ENCODE measurements at places on chromosomes 7 and 10. TPM values are rescaled to one million over a fixed set of nuclear protein-coding genes. Genes with fewer than 3 reads are reported as not detected.

TMEM229A gene
- total RNA-seq, result not detected

DNA sequence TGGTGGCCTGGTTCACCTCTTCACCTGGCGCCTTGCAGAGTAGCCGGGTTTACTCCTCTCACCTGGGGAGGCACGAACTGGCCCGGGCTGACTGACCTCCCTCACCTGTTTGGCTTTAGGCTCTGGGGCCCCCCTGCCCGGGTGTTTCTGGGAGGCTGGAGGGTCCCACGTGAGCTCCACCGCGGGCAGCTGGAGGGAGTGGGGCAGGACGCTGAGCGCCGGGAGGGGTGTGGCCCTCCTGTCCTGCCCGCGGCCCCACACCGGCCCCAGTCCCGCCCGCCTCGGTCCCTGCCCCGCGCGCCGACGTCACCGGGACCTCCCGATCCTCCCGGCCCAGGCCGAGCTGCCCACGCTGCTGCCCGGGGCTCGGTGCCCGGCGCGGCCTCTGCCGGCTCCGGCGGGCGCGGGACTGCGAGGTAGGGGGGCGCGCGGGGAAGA lies at the start of gene AMZ1:
Gene AMZ1 (plus strand): TSS at position 322 of the 438 bp plus-strand sequence. CDS start 12,250 bp downstream, outside the sequence.
- peaks cover 61% of the 10 kb centered on the region for H3K27me3 ChIP-seq
- H3K27ac ChIP-seq, result no peak within 1 kb of the TSS
- peak within 1 kb of the TSS; percentile 56 for H3K4me3 ChIP-seq
- no peak for DNase-seq
- H3K36me3 ChIP-seq, result no peaks in the 10 kb centered on the region
- peaks cover 31% of the 10 kb centered on the region for H3K4me1 ChIP-seq

GRCh38 chr7:101362334-101363195 lies at the start of gene COL26A1:
Gene COL26A1 (plus strand): TSS chr7:101362875. CDS start chr7:101363033, 158 bp downstream.
- DNase-seq, result peak; percentile 24
- H3K4me1 ChIP-seq, result peaks cover 18% of the 10 kb centered on the region
- H3K36me3 ChIP-seq, result no peaks in the 10 kb centered on the region
- peaks cover 48% of the 10 kb centered on the region for H3K27me3 ChIP-seq

SVOPL gene
- total RNA-seq, result not detected

DNA sequence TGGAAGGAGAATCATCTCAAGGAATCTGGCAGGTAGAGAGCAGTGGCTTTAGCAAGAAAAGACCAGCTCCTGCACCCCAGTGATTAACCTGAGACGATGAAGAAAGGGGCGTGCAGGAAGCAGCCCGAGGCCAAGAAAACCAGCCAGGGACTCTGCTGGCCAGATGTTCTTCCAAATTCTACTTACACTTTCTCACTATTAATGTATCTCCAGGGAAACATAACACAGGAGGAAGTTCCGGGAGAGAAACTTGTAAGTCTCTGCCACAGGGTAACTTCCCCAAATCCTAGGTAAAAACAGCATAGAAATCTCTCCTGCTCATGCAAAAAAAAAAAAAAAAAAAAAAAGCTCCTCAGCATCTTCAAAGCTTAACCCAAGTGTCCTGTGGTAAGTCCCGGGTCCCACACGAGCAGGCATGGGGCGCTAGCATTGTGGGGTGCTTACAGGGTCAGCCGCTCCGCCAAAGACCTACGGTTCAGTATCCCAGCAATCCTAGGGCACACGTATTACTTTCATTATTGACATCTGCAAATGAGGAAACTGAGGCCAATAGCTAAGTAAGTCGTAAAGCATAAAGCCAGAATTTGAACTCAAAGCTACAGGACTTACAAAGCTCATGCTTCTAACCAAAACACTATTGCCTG lies 97.2 kb upstream of the GNA12 start:
- no peak for DNase-seq
- H3K27ac ChIP-seq, result no peak overlapping the region
- no peaks in the 10 kb centered on the region for H3K36me3 ChIP-seq
- no peak overlapping the region for H3K4me3 ChIP-seq

DNA sequence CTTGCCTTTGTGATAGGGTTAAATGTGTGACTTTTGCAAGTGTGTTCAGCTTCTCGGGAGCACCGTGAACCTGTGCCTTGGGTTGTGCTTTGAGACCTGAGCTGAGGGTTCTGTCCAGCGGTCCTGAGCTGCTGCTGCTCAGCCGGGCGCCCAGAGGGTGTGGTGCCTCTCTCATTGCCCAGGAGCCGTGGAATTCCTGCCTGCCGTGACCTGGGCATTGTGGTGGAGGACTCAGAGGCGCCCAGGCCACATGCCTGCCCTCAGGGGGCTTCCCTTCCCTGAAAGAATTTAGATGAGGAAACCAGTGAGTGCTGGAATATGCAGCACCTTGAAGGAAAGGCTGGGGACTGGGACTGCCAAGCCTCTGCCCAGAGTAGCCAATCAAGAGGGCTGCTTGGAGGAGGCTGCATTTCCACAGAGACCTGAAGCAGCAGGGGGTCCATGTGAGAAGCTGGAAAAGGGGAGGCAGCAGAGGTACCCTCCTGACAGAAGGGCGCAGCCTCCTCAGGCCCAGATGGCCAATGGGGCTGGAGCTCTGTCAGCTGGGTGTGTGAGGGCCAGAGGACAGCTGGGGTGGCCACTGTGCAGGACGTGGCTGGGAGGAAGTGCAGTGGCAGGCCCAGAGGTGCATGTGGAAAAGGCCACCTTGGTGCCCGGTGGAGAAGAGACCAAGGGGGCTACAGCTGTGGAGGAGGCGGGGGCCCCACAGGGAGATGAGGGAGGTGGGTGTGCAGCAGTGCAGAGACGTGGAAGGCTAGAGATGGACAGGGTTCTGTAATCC lies 107.3 kb downstream of the NKX6-2 start:
- H3K27ac ChIP-seq, result no peak overlapping the region
- H3K4me3 ChIP-seq, result no peak overlapping the region
- H3K4me1 ChIP-seq, result no peaks in the 10 kb centered on the region
- H3K27me3 ChIP-seq, result no peaks in the 10 kb centered on the region
- DNase-seq, result no peak

KLF14 gene
- 0.11 TPM for total RNA-seq

WIPF3 gene
- total RNA-seq, result 8.0 TPM

HABP2 gene
- not detected for total RNA-seq

GRCh38 chr7:12619461-12620069 lies 49.0 kb downstream of the SCIN start:
- H3K27ac ChIP-seq, result no peak overlapping the region
- H3K36me3 ChIP-seq, result no peaks in the 10 kb centered on the region
- H3K4me1 ChIP-seq, result no peaks in the 10 kb centered on the region
- no peaks in the 10 kb centered on the region for H3K27me3 ChIP-seq
